DMS 273 treated with DMSO at 0.1 percent for 48 hours (cell line): ENCODE measurements at places on chromosomes 16 and 17.
A peak's percentile ranks its signal among the peaks of the same experiment; 100 is the strongest.

DNA sequence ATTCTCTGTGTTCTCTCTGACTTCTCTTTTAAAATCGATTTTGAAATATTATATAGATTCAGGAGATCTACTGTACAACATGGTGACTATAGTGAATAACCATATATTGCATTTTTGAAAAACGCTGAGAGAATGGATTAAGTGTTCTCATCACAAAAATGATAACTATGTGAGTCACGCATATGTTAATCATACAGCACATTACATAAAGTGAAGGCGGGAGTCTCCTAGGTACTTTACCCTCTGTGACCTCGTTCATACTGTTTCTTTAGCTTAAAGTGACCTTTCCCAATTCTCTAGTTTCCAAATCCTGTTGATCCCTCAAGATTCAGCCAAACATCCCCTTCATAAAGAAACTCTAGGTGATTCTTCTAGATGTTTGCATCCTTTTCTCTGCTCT is 3.1 kb upstream of the KRTAP3-2 start:
- DNase-seq, result no peak

DNA sequence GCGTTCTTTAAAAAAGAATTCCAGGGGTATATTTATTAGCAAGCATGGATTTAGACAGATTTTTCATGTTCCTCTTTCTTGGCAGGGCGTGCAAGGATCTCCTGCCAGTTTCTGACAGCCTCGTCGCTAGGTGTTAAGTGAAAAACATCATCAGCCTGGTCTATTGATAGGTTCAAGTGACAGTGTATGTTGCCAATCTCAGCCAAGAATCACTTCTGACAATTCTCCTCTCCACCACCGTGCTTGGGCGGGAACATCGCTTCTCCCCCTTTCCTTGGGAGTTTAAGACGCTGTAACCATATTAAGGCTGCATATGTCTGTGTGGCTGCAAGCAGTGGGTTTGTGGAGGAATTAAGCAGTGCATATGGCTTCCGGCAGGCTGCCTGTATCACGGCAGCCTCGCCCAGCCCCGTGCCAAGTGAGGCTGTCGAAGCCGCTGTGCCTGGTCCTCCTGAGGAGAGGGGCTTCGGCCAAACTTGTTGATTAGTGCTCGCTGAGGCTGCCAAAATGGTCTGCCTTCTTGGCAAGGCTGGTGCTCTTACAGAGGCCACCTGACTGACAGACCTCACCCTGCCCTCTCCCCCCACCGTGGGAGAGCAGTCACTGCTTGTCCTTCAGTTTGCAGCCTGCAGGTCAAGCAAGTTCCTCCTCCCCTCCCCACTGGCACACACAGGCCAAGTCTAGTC is 132.2 kb upstream of the MPHOSPH6 start:
- DNase-seq, result no peak

GRCh38 chr16:57910696-57911095 is 60.2 kb downstream of the CNGB1 start:
- no peak for DNase-seq

GRCh38 chr17:30232824-30233427 is 2.6 kb downstream of the SLC6A4 start:
- no peak for DNase-seq

GRCh38 chr16:7456211-7456610 is 123.6 kb downstream of the RBFOX1 start:
- DNase-seq, result no peak

DNA sequence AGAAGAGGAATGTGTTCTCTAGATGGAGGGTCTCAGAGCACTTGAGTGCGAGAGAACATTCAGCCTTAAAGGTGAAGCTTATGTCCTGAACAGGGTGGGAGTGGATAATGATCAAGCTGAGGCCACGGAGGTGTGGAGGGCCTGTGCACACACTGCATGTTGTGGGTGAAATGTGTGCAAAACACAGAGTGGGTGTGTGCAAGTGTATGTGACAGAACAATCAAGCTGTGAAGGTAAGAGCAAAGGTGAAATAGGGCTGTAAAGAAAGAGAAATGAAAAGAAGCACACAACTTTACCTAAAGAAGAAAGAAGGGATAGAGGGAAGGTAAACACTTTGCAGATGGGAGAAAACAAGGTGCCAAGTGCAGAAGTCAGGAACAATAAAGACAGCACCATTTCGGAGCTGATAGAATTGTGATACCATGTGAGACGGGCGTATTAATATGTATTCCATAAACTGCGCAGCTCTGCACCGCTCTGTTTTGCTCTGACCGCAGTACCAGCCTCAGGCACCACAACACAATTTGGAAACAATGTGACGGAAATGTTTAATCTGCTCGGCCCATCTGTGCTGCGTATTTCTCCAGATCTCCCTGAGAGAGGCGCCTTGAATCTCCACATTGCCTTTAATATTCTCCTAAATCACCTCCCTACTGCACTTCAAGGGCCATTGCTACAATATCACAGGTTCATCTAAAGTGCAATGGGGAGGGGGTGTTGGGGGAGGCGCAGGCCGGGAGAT is 40.6 kb downstream of the SNX11 start:
- DNase-seq, result no peak

DNA sequence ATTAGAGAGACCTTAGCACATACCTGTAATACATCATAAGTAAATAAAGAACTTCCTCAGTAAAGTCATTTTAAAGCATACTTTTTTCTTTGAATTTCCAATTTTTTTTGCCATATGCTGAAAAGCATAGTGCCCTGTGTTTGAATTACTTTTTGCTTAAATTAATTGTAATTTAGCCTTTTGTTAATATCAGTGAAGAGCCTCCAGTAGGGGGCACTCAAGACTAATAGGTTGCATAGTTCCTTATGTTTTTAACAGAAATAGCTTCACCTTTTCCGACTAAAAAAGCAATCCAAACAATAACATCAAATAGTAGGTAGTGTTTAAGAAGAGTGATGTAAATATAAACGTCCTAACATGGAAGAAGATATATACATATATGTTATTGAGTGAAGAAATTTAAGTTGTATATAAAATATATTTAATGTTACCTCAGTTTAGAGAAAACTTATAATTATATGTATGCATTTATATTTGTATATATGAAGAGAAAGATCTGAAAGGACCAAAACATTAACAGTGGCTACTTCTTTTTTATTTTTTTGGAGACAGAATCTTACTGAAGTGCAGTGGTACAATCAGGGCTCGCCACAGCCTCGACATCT is 18.6 kb downstream of the RAD51C start:
- peak; percentile 38 for DNase-seq
